ENCODE measurements at places on chromosomes 7 and 10. TPM values are rescaled to one million over a fixed set of nuclear protein-coding genes. Genes with fewer than 3 reads are reported as not detected.

PDE6C gene
- total RNA-seq = not detected

RUFY2 gene
- 14.4 TPM for total RNA-seq

STK32C gene
- total RNA-seq = 8.6 TPM

GPR146 gene
- 48.2 TPM for total RNA-seq

VWC2 gene
- total RNA-seq = not detected

SAMD9L gene
- 26.6 TPM for total RNA-seq

GPR158 gene
- under 0.01 TPM for total RNA-seq

PRKAR2B gene
- 37.6 TPM for total RNA-seq

LRRC18 gene
- total RNA-seq = not detected

CCDC172 gene
- not detected for total RNA-seq

ZNF316 gene
- total RNA-seq = 7.4 TPM
